ENCODE measurements at places on chromosomes 6 and 20.

GRCh38 chr6:148747471-148748165, 788 bp downstream of the UST start:
- peak; percentile 70 for DNase-seq

DNA sequence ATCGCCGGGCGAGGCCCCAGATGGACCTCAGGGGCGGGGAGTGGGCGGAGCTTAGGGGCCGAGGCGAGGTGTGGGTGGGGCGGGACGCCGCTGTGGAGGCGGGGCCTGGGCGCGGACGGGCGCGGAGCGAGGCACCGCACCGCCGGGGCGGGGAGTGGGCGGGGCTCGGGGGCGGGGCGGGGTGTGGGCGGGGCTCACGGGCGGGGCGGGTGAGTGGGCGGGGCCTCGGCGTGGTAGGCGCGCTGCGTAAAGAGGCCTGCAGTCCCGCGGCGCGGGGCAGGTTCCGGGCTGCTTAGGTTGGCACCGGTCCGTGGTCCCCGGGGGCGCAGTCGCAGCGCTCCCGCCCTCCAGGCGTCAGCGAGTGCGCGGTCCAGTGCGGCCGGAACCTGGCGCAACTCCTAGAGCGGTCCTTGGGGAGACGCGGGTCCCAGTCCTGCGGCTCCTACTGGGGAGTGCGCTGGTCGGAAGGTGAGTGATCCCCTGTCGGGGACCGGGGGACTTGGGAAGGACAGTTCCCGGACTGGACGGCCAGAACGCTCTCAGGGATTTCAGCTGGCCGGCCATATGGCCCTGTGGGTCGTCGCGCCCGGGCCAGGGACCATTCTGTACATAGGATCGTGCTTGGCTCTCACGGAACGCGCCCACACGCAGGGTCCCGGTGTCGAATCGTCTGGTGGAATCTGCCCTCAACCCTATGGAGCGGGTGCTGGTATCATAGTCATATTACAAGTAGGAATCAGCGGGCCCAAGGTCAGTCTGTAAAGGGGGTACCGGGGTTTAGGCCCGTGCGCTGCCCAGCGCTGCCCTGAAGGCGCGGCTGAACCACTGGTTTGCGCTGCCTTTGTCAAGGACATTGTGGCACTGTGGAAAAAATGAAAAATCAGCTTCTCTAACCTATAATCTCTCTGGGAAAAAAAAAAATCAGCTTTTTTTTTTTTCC, at the start of gene NQO2:
NQO2 (plus strand) TSS at position 277 of the 940 bp plus-strand sequence. CDS start 6,659 bp downstream, outside the sequence.
- peak; percentile 92 for DNase-seq

DNA sequence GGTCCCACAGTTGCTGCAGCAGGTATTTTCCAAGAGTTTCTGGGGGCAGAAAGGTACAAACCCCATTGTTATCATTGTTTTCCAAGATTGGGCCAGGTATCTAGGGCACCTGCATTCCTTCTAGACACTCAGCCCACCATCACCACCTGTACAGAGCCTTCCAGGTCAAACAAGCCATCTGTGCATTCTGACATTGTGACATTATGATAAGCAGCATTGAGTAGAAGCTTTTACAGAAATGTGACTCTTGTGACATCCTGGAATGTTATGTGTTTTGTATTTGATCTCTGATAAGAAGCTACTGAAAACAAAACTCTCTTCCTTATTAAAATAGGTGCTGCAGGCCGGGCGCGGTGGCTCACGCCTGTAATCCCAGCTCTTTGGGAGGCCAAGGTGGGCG, 128.1 kb upstream of the CCN2 start:
- no peak for DNase-seq

DNA sequence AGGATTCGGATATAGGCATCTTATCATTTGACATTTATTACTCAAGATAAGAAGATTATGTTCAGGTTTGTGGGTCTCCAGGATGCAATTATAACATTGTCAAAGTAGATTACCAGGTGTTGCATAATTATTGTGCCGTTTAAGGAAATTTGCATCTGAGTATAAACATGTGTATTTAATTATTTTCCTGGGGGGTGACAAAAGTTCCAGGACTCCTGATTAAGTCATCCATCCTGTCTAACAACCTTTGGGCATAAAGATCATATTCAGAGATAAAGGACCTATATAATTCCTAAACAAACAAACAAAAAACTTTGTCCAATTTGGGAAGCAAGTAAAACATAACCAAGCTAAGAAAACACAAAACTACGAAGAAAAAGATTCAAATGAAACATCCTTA, 3.3 kb upstream of the PPP1R14C start:
- DNase-seq: no peak

DNA sequence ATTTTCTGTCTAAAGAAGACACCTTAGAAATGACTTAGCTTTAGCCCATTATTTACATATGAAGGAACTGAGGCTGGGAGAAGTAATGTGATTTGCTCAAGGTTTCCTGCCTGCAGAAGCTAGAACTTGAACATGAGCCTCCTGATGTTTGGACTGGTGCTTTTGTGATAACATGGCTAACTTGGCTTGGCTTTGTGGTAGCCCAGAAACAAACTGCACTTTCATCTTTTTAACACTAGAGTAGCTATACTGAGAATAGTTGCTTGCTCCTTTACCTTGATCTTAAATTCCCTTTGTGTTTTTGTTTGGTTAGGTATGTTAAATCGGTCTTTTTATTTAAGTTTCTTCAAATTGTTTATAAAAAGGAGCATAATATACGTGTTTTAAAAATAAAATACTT, 163.5 kb upstream of the MANEA start:
- DNase-seq: no peak

DNA sequence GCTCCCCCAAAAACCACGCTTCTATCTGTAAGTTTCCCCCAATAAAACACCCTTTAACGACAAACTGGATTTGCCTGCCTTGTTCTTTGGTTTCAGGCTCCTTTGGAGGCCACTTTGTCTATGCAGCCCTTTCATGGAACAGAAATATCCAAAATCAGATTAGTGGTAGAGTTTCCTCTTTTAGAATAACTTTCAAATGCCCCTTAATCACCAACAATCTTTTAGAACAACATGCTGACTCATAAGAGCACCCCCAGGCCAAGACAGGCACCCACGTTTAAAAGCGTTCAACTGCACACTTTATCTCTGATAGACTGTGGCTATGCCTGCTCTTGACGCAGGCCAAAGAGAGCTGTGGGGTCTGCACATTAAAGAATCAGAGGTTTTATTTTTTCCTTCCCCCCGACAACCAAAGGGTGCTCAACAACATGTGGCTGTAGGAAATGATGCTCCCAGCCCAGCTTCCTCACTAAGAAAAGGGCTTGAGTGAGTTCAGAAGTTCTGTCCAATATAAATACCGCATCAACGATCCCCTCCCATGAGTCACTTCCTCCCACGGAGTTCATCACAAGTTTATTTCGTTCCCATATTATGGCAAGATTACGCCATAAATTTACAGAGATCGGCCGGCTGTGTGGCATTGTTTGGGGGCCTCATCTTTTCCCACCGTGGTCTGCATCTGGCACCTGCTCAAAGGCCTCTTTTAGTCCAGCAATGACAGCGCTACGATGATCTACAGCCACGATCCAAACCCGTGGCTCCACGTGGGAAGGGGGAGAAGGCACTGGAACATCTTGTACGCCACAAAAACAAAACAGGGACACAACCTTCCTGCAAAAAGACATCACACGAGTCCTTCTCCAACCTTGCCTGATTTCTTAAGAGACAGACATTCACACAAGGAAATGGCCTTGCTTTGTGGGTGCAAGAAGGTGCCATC, 88.8 kb upstream of the NFATC2 start:
- DNase-seq: peak; percentile 39

DNA sequence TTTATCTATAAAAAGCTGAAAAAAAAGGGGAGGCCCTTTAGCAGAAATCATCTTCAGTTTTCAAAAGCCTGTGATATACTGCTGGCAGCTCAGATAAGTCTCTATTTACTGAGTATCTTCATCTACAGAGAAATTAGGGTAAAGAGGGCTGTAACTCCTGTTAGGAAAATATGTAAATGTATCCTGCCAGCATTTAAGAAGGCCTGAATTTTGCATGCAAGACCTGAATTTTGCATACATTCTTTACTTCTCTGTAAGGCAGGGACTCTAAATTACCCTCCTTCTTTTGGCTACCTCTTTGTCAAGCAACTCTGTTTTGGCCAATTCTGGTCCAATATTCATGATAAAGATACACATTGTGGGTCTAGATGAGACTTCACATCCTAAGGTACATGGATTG, 150.6 kb upstream of the SPACA1 start:
- DNase-seq: no peak

DNA sequence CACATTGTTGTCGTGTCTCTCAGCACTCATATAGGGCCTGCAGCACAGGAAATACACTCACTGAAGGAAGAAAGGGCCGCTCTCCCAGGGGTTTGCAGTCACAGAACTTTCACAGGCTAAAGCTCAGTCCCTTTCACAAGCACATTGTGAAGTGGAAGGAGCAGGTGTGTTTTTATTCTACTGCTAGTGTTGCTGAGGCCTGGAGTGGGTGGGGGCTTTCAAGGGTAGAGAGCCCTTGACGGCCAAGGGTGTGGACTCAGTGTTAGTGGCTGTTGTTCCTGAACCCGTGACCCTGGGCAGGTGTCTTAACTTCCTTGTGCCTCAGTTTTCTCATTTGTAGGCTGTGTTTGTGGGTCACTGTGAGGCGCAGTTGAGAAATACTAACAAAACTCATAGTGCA, 66.2 kb upstream of the SLC22A1 start:
- no peak for DNase-seq

DNA sequence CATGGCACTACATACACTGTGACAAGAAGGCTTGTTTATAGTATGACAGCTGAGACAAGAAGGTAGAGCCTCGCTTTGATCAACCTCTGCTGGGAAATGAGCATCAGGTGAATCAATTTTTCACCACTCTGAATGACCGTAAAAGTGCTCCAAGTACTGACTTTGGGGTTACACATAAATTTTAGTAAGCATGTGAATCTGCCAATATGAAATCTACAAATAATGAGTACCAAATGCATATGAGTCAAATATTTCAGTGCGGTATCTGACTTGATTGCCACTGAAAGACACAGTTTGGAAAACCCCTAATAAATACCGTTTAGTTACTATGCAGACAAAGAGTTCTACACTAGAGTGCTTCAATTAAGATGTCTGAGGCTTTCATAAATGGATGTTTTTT, 77.8 kb downstream of the ATG5 start:
- DNase-seq: no peak

DNA sequence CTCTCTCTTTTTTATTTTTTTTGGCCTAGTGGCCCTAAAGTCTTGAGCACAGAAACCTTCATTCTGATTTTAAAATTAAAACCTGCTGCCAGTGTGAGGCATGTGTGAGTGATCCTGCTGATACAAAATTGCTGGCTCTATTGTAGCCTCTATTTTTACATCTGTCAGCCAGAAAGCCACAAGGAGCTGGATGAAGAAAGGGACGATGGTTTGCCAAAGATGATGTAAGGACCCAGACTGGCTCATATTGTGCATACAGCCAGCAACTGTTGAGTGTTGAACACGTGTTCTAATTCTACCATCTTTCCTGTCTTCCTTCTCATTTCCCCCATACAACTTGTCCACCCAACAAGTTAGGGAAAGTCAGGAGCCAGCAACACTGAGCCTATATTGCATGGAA, 40.8 kb upstream of the ATXN1 start:
- no peak for DNase-seq

DNA sequence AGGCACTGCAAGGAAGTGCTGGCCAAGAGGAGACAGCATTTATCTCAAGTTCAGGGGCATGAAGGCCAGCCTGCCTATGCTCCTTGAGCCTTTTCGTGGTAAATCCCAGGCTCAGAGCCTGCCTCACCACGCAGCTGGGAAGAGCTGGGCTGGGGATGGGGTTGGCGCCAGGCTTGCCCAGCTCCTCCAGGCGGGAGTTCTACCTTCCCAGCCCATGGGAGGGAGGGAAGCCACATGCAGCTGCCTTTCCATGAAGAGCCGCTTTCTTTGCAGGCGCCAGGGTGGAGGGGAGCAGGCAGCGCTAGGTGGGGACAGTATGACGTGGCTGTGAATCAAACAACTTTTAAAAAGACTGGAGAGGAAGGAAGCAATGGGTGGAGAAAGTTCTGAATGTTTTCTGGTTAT, 19.5 kb upstream of the SIRT5 start:
- DNase-seq: no peak

GRCh38 chr6:30730601-30731435, 10.7 kb downstream of the TUBB start:
- peak; percentile 84 for DNase-seq

- no peak for DNase-seq
Measured at GRCh38 chr6:15620611-15621010, 42.2 kb downstream of the DTNBP1 start.

- DNase-seq: no peak
Measured at GRCh38 chr6:16524380-16524707, 236.9 kb downstream of the ATXN1 start.

GRCh38 chr6:26351544-26351953, 13.4 kb upstream of the BTN3A2 start:
- DNase-seq: no peak

DNA sequence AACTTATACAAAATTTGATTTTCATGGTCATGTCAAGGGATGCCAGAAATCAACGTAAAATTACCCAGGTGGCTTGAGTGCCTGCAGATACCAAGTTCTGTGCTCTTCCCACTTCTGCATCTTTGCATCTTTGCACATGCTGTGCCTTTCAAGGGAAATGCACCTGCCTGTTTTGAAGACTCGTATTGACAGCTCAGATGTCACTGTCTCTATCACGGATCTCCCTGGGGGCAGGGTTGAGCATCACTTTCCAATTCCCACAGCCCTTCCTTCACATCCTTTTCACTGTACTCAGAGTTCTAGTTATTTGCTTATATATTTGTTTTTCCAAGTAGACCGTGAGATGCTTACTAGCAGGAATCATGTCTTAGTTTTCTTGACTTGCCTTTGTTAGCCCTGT, 274.2 kb downstream of the CDH26 start:
- no peak for DNase-seq

Measured in left colon (tissue), 2 donors.